Karpas-422 (cell line): ENCODE measurements at places on chromosomes 2 and 18. TPM values are rescaled to one million over a fixed set of nuclear protein-coding genes. Genes with fewer than 3 reads are reported as not detected.

ADD2 gene
- total RNA-seq: not detected in 2 replicates

ZBTB7C gene
- not detected in 2 replicates for total RNA-seq

FIGN gene
- total RNA-seq: not detected in 2 replicates

NDC80 gene
- total RNA-seq: 25.4 and 48.5 TPM in 2 replicates

DNA sequence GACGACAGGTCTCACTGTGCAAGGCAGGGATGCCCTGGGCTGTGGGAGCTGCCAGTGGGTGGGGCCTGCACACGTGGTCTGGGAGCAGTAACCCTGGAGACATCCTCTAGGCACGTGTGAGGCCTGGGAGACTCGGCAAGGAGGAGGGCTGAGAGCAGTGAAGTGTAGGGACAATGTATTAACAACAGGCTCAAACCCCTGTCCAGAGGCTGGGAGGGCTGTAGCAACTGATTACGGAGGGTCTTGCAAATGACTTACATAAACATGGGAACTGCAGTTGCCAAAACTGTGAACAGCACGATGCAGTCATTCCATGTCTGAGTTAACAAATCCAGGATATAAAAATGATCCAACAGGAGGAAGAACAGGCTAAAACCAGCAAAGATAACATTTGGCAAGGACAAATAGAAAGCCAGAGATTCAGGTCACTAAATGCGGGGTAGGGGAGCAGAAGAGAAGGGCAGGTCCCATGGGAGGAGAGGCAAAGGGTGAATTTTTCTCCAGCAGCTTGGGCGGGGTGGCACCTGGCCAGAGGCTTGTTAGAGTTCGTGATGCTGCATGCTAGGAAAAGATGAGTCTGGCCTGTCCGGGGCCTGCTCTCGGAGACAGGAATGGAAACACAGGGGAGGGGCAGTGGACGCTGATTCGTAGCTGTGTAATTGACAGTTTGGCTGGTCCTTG, 44.9 kb downstream of the CYP27C1 start:
- DNase-seq: no peak

- DNase-seq: no peak
Measured at GRCh38 chr18:50659091-50660003, 99.5 kb downstream of the MAPK4 start.

DNA sequence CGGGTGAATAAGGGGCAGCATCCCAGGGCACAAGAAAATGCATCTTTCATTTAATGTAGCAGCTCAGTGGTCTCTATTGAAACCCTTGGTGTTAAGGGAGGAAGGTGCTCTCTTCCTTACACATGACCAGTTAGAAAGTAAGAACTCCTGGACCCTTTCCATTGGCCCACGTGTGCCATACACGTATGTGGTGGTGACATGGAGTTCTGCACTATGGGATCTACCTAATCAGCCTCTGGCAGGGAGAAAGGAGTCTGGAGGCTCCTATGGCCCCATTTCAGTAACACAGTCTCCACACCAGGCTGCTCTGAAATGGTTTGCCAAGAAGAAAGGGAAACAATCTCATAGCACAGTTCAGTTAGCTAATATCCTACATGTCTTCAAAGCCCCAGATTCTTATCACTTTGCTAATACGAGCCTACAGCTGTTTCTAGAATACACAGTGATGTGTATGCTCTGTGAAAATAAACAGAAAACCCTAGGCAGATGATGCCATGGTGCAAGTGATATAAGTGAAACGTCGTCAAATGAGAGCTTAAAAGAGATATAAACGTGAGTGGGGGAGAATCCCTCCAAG, 7.0 kb downstream of the EFEMP1 start:
- DNase-seq: no peak

- no peak for DNase-seq
Measured at GRCh38 chr2:7400628-7401027, 483.4 kb downstream of the RNF144A start.
